ENCODE measurements at places on chromosomes 6 and 20.

- no peak for DNase-seq
Observed at GRCh38 chr6:16533721-16534136, 227.5 kb downstream of the ATXN1 start.

DNA sequence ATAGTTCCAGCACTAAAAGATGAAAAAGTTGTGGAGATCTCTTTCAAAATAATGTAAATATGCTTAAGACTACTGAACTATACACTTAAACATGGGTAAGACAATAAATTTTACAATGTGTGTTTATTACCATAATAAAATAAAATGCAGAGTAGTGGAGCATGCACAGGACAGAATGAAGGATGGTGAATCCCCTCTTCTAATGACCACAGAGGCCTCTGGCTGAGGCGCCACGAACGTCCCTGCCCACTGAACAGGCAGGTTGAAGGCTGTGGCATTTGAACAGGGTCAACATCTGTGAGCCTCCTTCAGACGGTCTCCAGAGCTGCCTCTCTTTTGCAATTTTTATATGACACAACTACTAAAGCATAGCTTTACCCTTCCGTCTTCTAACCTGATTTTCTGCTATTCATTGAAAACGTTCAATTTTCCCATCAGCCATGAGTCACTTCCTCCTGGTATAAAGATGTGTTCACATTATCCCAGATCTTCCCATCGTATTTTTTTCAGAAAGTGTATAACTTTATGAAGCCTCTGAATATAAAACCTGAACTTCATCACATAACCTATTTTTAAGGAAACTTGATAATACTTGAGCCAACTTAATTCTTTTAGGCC, 37.8 kb downstream of the ADGRF4 start:
- no peak for DNase-seq

DNA sequence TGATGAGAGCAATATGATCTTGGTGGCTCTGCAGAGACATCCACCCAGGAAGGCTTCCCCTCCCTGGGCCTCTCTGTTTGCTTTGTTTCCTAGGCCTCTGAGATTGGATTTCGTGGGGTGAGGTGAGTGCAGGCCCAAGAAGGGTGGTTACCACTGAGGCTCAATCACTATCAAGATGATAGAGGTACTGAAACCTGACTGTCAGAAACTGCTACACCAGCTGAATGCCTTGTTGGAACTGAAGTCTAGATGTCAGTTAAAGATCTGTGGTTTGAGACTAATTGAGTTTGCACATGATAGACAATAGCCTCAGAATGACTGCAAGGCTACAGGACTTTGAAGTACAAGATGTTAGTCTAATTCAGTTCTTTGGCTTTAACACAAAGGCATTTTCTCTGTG, 15.2 kb downstream of the VNN1 start:
- DNase-seq = no peak

DNA sequence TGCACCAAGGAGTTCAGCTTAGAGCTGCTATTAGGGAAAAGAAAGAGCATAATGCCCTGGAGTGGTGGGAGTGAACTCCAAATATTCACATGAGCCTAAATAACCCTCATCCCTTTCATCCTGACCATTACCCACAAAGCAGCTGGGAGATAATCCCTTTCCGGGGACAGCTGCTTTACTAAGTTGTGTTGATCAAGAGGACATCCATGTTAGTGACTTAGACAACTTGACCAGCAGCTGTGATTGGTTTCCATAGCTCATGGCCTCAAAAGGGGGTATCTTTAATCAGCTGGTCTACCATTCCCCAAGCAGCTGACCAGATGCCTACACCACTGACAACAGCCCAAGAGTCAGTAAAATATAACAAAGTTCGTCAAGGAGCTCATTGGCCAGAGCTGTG, 75.8 kb upstream of the LY86 start:
- no peak for DNase-seq

Data from CD4-positive, alpha-beta memory T cell (primary cell).